ENCODE measurements at places on chromosomes 1 and 21.

DNA sequence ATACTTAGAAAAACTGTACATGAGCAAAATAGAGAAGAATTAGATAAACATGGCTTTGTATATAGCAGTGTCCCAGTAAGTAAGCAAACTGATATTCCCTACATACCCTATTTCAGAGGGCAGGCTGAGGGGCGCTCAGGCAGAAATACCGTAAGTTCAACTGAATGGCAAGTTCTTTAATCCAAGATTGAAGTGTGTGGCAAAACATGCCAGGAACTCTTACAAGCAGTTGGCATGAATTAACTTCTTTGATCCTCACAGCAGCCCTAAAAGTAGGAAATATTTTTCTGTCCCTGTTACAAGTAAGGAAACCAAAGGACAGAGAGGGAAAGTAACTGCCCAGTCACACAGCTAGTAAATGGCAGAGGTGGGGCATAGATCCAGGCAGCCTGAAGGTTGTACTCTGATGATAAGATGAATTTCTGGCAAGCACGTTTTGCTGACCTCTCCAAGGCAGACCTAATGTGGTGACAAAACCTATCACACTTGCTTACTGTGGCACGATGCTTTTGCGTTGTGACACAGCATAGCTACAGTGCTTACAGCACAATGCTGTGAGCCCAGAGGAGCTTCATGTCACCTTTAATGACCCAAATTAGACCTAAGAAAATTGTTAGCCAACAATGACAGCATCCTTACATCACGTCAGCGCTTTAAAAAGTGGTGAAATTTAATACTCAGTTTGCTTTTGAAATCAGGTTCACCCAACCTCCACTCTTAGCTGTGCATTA is 35.0 kb upstream of the THEM4 start:
- DNase-seq, result no peak

GRCh38 chr1:119139403-119139802 is 1.1 kb downstream of the WARS2 start:
- peak; percentile 23 for DNase-seq

- DNase-seq, result no peak
Measured at GRCh38 chr21:17925899-17926298, 106.7 kb upstream of the C21orf91 start.

- no peak for DNase-seq
Measured at GRCh38 chr1:24643363-24644099, 429 bp downstream of the SRRM1 start.

- DNase-seq, result no peak
Measured at GRCh38 chr1:30270461-30270860, 452.9 kb downstream of the MATN1 start.

GRCh38 chr1:2507744-2508155 is 18.6 kb downstream of the PANK4 start:
- no peak for DNase-seq

- no peak for DNase-seq
Measured at GRCh38 chr1:203437696-203438315, 37.8 kb upstream of the PRELP start.

- DNase-seq, result no peak
Measured at GRCh38 chr21:35525443-35525842, 476.3 kb upstream of the RUNX1 start.

DNA sequence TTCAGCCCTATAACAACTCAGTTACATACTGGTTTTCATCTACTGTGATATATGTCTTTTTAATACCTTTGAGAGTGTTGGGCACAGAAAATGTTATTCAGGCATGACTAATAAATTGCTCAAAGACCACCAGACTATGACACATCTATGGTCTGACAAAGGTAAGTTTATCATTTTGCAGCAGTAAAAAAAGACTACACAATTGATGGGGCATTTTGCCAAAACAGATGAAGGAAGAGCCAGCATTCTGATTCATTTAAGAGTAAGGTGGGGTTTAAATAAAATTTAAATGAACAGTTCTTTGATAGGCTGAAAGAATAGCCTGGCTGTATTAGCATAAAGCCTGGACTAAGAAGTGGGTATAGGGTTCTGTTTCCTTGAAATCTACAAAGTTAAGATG is 8.8 kb upstream of the RNPC3 start:
- DNase-seq, result no peak

DNA sequence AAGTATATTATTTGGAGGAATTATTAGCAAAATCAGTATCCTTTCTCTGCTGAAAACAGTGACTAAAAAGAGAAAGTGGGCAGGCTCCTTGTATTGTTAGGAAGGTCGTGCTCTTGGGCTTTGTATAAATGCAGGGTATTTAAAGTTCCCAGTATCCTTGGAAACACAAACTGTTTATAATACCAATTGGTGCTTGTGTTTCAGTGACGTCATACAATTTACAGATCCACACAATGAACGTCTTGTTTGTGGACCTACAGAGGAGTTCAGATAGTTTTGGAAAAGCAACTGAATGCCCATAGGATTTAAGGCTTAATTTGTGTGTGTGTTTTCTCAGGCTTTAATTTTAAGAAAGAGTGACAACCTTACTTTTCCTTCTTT is 168.2 kb downstream of the RASAL2 start:
- DNase-seq, result no peak

GRCh38 chr1:24999906-25000305 is 69.8 kb upstream of the RUNX3 start:
- DNase-seq, result no peak

GRCh38 chr1:167065471-167065870 is 24.7 kb downstream of the GPA33 start:
- no peak for DNase-seq

- DNase-seq, result no peak
Measured at GRCh38 chr1:46653405-46653958, 14.7 kb downstream of the ATPAF1 start.

DNA sequence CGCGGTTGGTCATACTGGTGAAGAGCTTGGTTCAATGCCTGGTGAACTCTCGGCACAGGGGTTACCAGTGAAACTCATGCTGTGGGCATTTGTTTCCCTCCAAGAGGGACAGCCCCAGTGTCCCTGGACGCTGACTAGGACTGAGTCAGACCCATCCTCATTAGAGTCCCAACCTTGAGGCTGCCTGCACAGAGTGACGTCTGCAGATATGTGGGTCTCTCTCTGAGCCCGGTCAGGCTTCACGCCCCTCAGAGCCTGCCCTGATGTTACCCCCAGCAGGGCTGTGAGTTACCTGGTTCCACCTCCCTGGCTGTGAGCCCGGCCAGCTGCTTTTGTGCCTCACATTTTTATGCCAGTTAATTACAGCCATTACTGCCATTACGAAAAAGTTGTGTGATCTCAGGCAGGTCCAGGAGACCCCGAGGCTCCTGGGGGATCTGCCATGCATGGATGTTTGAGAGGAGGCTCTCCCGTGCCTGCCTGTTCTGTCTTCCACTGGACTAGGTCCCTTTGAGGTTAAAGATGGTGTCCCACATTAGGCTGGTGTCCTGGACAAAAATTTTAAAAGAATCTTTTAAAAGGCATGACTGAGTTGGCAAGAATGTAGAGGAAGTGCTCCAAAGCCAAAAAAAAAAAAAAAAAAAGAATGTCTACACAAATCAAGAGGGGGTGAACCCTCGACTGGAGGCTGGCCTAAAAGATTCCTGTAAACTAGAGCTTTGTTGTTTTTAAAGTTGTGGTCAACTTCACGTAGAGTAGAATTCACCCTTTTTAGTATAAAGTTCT is 36.6 kb upstream of the PADI1 start:
- no peak for DNase-seq

DNA sequence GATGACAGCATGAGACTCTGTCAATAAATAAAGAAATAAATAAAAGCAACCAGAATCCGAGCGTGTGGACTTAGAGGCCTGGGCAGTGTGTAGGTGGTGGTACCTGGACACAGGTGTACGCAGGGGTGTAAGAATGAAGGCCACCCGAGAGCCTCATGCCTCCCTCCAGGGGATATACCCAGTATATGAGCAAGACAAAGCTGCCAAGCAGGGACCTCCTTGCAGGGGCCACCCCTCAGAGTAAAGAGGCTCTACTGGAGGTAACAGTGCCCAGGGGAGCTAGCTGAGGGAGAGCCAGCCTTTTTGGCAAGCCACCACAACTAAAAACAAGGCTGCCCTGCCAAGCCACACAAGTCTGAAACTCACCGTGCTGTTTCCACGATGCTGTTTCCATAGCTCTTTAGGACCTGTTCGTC is 179.2 kb upstream of the RAB4A start:
- DNase-seq, result no peak

- no peak for DNase-seq
Measured at GRCh38 chr1:67645495-67646144, 39.4 kb upstream of the GADD45A start.

DNA sequence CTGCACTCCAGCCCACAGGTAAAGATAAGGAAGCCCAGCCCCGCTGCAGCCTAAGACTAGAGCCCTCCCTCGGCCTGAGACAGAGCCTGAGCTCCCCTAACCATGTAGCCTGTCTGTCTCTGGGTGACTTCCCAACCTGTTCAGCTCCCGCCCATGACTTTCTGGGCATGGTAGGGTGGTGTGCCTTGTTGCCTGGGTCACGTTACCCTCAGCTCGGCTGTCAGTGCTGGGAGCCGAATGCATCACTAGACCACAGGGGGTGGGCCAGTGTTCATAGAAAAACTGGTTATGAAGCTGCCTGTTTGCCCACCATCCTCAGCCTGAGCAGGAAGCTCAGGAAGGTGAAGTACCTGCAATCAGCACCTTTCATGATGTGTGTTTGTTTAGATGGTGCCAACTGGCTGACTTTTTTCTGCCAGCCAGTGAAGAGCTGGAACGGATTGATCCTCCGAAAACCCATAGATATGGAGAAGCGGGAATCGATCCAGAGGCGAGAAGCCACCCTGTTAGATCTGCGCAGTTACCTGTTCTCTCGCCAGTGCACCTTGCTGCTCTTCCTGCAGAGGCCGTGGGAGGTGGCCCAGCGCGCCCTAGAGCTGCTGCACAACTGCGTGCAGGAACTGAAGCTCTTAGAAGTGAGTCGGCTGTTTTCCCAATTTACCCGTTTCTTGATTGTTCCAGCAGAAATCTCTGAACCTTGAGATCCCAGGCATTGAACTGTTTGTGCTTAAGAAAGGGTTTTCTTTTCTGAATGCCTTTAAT is 43.9 kb upstream of the PWP2 start:
- no peak for DNase-seq

DNA sequence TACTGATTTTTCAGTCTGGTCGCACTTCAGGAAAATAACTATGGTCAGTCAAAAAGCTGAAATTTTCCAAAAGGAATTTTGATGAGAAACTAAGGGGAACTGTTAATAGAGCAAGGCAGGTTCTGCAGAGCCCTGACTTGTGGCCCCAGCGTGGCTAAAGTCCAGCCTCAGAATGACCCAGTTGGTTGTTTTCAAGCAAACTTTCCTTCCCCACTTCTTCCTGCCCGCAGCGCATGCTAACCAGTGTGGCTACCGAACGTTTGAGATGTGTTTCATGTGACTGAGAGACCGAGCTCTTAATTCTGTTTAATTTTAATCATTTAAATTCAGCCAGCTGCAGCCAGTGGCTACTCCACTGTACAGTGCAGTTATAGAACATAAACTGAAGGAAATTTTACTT is 6.2 kb upstream of the IL10RB start:
- DNase-seq, result no peak

DNA sequence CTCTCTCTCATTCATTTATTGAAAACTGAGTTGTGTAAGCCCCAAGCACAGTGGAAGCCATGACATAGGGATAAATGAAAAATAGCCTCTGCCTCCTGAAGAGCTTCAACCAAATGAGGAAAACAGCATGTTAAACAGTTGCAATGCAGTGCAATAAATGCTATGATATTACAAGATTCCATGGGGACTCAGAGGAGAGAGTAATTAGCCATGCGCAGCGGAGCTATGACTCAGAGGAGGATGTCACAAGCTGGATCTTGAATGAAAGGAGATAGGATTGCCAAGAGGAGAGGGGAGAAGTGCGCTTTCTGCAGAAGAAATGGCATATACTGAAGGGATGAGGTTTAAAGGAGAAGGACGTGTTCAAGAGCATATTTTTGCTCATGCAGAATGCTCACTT is 231.3 kb upstream of the PLXNA2 start:
- DNase-seq, result no peak

DNA sequence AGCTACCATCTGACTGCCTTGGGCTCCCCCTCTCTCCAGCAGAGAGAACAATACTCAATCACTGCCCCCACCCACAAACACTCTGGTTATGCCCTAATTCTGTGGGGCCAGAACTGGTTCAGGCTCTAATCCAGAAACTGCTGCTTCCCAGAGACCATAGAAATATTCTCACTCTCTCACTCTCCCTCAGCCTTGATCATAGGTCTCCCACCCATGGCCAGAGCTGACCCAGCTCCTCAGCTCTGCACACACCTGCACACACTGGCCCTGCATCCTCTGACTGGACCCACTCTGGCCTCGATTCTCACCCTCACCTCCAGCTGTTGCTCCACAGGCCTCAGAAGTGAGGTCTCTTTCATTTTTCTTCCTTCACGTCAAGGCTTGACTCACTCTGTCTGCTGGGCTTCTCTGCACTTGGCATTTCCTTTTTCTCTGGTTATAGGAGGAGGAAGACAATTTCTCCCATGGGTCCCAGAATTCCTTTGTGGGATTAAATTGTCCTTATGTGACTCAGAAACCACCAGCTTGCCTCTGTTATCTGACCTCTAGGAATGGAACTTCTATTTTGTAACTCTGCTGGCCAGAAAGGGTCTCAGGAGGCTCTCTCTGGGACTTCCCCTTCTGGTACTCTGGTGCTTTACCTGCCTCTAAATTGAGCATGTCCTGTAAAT is 15.6 kb upstream of the ZMYM6 start:
- DNase-seq, result no peak

DNA sequence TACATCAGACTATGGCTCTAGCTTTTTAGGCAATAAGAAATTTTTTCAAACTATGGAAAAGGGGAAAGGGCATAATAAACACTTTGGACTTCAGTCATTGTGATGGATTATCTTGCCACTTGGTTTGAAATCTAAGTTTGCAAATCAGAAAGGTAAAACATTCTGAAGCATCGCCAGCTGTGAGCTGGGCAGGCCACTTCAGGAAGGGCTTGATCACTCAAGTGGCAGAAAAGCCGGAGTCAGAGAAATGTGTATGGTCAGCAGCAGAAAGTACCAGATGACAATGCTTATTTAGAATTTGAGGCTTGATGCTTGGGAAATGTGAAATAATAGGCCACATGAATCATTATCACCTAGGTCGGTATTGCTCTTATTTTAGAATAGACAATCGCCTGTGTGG is 79.7 kb downstream of the ZNF648 start:
- no peak for DNase-seq

GRCh38 chr21:42645211-42646075 is 8.0 kb upstream of the PDE9A start:
- DNase-seq, result no peak

GRCh38 chr1:66978201-66978600 is 53.4 kb downstream of the MIER1 start:
- DNase-seq, result no peak

- peak; percentile 42 for DNase-seq
Measured at GRCh38 chr1:53552981-53553733, 94.0 kb downstream of the DMRTB1 start.

- no peak for DNase-seq
Measured at GRCh38 chr1:119008483-119009311, 20.6 kb upstream of the TBX15 start.

DNA sequence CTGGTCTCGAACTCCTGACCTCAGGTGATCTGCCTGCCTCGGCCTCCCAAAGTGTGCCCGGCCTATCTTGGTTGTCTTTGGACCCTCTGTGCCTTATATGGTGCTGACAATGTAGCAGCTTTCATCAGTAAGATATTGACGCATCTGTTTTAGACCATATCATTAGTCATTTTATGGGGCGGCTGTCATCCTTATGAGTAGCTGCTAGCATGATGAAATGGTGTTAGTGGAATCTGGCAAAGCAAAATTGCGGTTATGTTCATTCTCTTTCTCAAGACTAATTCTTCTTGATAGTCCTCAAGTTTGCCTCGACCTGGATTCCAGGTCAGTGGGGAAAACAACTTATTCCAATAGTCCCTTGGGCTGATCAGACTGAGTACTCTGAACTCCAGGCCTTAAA is 199.9 kb downstream of the PRDM2 start:
- DNase-seq, result no peak

- peak; percentile 10 for DNase-seq
Measured at GRCh38 chr1:62530516-62531154, 66.7 kb upstream of the ANGPTL3 start.

Data from activated CD4-positive, alpha-beta T cell treated with anti-CD3 and anti-CD28 coated beads for 36 hours (primary cell).